ENCODE measurements at places on chromosomes 2 and 18.
A peak's percentile ranks its signal among the peaks of the same experiment; 100 is the strongest.

DNA sequence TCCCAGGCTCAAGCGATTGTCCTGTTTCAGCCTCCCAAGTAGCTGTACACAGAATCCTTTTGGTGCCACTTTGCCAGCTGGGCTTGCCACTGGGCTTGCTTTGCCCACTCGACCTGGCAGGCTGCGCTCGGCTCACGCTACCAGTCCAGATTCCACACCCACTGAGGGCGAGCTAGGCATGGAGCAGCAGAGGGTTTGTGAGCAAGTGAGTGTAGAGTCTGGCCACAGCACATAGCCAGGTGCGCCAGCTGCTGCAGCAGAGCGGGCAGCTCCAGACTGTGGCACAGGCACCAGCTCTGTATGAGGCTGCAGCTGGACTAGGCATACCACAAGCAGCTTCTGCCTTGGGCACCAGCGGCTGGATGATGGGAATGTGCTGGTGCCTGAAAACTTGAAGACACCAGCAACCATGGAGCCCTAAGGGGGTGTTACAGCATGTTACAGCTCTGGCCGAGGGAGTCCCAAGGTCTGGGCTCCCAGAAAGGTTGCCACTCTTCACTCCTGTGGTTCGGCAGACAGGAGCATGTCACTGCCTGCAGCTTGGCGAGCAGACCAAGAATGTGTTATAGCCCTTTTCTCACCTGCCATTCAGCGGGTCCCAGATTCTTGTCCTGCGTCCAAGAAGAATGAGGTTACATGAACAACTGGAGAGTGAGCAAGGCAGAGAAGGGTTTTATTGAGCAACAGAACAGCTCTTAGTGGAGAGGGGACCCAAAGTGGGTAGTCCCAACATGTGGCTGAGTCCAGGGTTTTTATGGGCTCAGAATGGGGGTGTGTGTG lies 12.9 kb downstream of the SMARCAL1 start:
- no peak for DNase-seq

- no peak for DNase-seq
Measured at GRCh38 chr18:66994790-66995189, 390.9 kb upstream of the CDH19 start.

DNA sequence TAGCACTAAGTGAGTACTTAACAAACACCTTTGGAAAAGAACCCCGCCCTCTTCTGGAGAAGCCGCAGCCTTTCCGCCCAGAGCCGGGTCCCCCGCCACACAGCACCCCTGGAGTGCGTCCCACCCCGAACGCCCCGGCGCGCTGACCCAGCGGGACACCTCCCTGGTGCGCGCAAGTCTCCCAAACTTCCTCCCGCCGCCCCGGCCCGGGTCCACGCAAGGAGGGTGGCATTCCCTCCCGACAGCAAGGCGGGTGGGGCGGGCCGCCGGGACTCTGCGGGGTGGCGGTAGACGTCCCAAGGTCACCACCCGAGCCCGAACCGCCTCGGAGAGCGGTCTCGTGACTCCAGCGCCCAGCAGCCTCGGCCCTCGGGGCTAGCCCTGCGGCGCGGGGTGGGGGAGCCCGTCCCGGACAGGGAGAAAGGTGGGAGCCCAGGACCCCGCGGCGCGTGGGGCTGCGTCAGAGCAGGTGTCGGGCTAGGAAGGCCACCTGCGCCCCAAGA lies 598 bp downstream of the CCDC93 start:
- peak; percentile 7 for DNase-seq

GRCh38 chr2:218095853-218096252 lies 26.8 kb downstream of the RUFY4 start:
- DNase-seq = no peak

DNA sequence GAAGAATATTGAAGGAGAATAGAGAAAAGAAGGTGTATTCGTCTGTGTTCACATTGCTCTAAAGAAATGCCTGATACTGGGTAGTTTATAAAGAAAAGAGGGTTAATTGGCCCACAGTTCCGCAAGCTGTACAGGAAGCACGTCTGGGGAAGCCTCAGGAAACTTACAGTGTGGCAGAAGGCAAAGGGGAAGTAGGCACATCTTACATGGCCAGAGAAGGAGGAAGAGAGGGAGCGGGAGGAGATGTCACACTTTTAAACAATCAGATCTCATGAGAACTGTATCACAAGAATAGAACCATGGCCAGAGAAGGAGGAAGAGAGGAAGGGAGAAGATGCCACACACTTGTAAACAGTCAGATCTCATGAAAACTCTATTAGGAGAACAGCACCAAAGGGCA lies 159.6 kb upstream of the TPO start:
- DNase-seq = no peak

DNA sequence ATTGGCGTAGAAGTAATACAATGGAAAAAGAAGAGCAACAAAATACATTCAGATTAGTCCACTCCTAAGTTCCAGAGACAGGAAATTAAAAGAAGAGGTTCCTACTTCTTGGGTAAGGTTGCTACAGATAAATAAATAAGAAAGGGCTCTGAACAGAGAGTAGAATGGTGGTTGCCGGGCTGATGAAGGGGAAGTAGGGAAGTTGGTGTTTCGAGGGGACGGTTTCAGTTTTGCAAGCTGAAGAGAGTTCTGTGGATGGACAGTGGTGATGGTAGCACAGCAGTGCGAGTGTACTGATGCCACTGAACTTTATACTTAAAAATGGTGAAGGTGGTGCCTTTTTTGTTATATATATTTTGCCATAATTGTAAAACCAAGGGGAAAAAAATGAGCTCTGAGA lies 48.2 kb downstream of the CABYR start:
- no peak for DNase-seq

DNA sequence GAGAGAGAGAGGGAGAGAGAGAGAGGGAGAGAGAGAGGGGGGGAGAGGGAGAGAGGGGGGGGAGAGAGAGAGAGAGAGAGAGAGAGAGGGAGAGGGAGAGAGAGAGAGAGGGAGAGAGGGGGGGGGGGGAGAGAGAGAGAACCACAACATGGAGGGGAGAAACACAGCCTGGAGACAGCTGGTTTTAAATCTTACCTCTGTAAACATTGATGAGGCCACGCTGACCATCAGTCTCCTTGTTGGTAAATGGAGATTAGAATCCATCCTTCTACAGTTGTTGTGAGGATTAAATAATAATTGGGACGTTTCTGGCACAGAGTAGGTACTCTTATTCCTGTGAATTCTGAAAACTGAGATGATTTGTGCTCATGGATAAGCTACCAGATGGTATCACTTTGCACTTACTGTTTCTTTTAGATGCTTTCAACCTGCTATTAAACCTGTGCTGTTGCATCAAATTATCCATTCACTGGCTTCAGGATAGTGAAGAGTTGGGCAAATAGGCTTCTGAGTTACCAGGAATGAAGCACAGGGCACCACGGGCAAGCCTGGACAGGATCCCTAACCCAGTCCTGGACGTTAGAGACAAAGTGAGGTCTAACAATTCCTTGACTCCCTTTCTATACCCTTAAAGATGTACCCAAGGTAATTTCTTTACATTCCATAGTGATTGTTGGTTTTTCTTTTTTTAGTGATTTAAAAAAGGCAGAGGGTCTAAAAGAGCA lies 318.1 kb downstream of the ZNF521 start:
- DNase-seq = no peak

DNA sequence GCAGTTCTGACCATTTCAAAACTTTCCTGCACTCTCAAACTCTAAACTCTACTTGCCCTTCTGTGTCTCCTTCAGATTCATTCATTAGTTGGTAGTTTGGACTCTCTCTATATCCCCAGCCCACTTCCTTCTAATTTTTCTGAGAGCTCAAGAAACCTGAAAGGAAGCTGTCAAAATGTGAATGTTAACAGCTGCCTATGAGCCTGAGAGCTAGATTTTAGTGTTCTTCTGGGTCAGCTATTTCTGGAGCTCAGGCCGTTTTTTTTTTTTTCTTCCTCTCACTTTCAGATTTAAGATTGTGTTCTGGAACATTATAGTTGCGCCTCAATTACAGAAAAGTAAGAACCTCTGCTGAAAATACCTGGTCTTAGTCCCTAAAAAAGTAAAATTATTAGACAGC lies 73.1 kb downstream of the RTN4 start:
- DNase-seq = no peak

DNA sequence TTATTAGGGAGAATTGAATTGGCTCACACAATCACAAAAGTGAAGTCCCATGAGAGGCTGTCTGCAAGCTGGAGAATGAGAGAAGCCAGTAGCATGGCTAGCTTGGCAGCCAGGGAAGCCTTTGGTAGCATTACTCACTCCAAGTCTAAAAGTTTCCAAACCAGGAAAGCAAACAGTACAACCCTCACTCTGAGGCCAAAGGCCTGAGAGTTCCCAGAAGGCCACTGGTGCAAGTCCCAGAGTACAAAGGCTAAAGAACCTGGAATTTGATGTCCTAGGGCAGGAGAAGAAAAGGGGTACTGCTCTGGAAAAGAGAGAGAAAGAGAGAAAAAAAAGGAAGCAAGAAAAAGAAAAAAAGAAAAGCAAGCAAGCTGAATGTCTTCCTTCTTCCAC lies 318.2 kb downstream of the RND3 start:
- DNase-seq = peak; percentile 71

DNA sequence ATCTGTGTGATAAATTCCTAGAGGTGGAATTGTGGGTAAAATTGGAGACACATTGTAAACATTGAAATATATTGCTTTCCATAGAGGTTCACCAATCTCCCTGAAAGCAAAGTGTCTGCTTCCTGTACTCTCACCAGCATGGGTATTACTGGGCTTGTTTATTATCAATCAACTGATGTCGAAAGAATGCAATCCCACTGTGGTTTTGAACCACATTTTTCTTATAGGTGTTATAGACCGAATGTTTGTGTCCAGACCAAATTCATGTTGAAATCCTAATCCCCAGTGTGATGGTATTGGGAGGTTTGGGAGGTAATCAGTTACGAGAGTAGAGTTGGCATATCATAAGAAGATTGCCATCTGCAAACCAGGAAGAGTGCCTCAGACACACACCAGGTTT lies 1212.4 kb downstream of the LRP1B start:
- DNase-seq = no peak

DNA sequence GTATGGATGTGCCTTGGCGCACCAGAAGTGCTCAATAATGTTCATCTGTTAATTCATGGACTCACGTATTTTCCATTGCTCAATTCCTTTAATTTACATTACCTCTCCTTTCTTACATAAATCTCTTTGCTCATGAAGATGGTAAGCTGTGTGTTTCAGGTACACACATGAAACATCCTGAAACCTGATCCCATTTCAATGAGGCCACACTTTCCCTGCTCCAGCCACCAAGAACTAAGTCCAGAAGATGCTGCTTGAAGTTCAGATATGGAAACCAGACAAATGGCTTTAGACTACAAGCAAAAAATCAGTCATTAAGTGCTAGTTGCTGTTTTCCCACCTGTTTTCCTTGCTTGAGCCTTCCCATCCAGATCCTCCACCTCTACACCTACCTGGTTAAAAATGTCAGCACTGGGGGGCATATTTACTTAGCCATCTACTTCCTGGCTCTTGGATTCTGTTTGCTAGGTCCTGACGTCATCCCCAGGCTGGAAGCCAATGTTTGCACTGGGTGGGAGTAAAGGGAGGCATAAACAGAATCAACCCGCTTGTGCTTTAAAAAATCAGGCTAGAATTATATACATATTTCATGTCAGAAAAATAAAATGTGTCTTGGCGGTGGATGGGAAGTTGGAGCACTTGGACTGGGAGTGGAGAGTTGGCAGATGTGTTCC lies 309.7 kb downstream of the OSR1 start:
- no peak for DNase-seq

GRCh38 chr2:239169311-239170048 lies 231.3 kb downstream of the HDAC4 start:
- DNase-seq = no peak

DNA sequence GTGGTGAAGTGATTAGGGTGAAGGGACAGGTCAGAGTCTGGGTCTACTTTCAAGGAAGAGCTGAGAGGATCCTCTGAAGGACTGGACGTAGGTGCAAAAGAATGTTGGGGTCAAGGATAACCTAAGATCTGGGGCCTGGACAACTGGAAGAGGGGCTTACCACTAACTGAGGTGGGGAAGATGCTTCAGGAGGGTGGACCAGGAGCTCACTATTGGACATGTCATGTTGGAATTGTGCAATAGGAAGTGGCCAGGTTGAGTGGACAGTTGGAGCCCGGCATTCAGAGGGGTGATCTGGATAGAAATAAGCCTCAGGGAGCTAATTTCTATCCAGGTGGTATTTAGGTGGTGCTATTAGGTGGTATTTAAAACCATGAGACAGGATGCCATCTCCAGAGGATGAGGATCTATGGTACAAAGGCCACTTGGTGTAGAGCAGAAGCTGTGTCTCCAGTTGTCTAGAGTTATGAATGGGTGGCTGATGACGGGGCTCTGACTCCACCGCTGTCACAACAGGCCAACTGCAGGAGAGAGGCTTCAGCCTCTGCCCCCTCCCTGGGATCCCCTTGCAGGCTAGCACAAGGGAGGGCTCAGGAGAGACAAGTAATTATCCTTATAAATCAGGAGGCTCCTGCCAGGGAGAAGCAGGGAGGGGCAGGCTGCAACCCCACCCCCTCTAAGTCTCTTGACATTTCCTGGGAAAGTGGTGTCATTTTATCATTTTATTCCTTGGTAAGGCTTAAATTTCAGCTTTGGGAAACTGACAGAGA lies 158.0 kb downstream of the SMAD7 start:
- no peak for DNase-seq

- DNase-seq = no peak
Measured at GRCh38 chr18:67363694-67364093, 152.8 kb downstream of the DSEL start.

- peak; percentile 67 for DNase-seq
Measured at GRCh38 chr18:34909637-34910364, 131.4 kb upstream of the MAPRE2 start.

GRCh38 chr2:105866216-105867185 lies 121.8 kb downstream of the NCK2 start:
- peak; percentile 7 for DNase-seq

GRCh38 chr18:38576349-38576748 lies 1010.8 kb upstream of the CELF4 start:
- DNase-seq = no peak

GRCh38 chr2:31207790-31208189 lies 9.5 kb downstream of the CAPN14 start:
- no peak for DNase-seq

- no peak for DNase-seq
Measured at GRCh38 chr2:9018534-9018933, 15.1 kb upstream of the MBOAT2 start.

DNA sequence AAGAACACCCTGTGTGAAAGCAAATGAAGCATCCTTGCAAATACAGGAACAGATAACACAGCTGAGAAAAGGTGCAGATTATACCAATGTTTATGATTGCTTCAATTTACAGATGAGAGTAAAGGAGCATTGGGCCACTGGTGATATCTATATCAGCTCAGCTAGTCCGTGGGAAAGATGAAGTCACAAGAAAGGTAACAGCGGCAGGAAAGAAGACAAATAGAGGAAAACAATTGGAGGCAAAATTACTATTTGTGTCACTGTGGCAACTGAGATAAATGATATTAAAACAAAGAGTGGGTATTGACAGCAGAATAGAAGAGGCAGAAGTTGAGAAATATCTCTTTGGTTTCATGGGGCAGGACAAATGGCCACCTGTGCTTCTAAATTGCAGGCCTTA lies 121.2 kb upstream of the CAVIN2 start:
- no peak for DNase-seq

DNA sequence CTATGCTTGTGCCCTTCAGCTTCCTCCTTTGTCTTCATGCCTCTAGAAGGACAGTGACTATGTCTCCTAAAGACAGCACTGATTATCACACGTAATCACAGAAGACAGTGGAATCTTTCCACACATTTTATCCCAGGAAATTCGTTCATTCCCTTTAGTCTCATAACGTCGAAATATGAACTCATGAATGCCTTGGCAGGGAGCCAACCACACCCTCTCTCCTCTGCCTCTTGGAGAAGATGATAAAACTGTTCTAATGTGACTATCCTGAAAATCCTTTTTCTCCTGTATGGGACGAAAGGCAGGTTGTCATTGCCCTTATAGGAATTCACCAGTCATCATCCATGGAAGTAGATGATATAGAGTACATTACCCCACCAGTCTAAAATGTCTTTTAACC lies 726.6 kb upstream of the FANCL start:
- no peak for DNase-seq
